Stimulated activated CD8-positive, alpha-beta memory T cell treated with anti-CD3 and anti-CD28 coated beads, Interleukin-12 subunit alpha, Interleukin-12 subunit beta, amount 100 ng/mL, for 1 hour (primary cell): ENCODE measurements at places on chromosomes 7 and 10.
A peak's percentile ranks its signal among the peaks of the same experiment; 100 is the strongest.

DNA sequence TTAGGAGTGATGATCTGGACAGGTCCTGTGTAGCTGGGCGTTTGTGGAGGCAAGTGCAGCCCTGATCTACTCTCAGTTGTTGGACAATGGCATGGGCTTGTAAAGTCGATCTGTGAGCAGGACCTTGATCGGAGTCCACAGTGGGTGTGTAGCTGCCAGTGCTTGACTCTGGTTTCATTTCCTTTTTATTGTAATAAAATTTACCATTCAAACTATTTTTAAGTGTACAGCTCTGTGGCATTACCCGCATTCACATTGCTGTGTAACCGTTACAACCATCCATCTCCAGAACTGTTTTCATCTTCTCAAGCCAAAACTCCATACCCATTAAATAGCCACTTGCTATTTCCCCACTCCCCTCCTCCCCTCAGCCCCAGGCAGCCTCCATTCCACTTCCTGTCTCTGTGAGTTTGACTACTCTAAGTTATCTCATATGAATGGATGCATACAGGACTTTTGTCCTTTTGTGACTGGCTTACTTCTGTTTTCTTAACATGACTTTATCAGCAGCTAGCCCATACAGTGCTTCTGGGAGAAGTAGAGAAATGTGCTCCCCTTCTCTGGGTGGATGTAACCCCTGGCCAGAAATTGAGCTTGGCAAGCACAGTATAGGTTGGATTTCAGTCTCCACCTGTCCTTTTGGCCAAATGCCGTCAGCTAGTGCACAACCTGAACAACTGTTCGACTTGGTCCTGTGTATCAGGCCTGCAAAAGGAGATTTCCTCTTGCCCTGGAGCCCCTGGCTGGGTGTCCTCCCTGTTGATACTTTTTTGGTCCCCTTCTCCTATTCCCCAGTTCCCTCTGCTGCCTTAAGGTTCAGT lies 180.0 kb downstream of the LRMDA start:
- no peak for DNase-seq

GRCh38 chr10:70561070-70561469 lies 41.5 kb downstream of the PRF1 start:
- no peak for DNase-seq

DNA sequence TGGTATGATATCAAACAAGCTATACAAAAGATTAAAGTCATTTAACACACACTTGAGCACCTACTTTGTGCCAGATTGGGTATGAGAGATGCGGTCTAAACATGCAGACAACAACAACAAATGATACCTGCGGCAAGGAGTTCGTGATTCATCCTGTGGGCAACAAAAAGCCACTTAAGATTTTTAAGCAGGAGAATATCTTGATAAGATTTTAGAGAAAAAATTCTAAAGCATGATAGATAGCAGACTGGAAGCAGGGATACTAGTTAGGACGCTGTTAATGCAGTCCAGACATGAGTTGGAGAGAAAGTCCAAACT lies 1.6 kb upstream of the KBTBD2 start:
- no peak for DNase-seq

- DNase-seq: no peak
These were observed 30.0 kb downstream of the PRLHR start for GRCh38 chr10:118565301-118566075.

- DNase-seq: no peak
These were observed 261.1 kb upstream of the CSTF2T start for GRCh38 chr10:51960494-51960895.

DNA sequence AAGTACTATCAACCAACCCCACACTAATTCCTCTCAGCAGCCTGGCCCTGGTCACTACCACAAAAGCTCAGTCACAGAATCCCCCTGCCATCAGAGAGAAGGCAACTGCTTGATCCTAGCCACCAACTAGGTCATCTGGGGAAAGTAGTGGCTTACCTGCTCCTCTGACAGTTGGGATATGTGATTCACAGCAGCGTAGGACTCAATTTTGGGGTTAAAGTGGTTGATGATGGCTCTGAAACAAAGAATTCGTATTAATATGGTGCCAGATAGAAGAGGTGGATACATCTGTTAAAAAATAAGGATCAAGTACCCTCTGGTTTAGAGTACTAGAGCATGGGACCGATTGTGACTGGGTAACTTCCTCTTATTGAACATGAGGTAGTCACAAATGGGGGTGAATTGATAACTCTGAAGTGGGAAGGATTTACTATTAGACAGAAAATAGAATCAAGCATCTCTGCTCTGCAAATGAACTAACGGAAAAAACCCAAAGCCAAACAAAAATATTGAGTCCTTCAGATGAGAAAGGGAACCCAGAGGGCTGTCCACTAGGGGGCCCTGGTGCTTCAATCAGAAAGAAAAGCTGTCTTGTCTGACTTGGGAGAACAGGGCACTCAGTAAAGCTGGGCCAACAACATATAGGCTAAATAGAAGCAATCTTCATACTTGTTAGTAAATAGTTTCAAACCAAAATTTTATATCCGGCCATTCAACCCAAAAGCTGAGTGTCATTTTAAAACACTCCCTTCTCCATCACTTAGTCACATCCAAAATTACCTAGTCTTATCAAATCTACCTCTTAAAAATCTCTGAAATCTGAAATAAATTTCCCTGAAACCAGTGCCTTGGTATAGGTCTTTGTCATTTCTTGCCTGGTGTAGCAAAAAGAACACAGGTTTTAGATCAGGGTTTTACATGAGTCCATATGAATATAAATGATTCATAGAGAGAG lies 45.9 kb upstream of the KCNIP2 start:
- peak; percentile 40 for DNase-seq

DNA sequence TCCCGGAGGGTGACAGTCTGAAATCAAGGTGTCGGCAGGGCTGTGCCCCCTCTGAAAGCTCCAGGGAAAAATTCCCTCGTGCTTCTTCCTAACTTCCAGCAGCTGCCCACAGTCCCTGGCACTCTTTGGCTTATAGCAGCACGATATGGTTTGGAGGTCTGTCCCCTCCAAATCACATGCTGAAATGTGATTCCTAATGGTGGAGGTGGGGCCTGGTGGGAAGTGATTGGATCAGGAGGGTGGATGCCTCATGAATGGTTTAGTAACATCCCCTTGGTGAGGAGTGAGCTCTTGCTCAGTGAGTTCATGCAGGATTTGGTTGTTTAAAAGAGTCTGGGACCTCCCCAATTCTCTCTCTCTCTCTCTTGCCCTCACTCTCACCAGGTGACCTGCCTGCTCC lies 51.1 kb downstream of the GPAM start:
- no peak for DNase-seq

DNA sequence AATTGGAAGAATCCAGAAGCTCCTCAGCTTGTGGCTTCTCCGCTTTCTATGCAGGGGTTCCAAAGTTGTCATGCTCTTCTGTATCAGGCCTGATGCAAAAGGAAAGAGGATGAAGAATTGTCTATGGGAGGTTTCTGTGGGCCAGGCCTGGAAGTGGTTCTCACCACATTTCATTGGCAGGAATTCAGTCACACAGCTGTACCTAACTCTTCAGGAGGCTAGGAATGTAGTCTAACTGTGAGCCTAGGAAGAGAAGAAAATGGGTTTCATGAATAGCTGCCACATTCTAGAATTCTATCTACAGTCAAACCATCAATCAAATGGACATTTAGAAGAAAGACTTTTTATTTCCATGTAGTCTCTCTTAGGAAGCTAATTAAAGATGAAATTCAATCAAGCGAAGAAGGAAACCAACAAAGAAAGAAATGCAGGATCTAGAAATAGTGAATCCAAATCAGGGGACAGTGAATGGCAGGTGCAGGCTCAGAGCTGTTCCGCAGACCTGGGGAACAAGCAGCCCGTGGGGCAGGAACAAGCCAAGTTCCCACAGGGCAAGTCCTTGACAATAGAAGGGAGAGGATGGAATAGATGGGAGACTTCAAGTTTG lies 25.4 kb upstream of the USP6NL start:
- no peak for DNase-seq

GRCh38 chr7:1667566-1668395 lies 2.3 kb upstream of the ELFN1 start:
- DNase-seq: no peak

DNA sequence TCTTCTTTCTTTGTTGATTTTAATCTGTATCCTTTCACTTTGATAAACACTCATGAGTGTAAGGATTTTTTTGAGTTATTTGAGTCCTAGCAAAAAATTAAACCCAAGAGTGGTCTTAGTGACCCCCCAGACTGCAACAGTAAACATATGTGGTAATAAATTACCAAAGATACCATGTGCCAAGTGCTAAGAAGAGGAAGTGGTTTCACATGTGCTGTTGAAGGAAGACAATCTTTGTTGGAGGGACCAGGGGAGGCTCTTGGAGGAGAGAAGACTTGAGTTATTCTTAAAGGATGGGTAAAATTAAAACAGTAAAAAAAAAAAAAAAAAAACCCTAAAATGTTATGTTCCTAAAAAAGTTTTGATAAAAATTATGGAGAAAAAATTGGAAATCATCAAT lies 150.2 kb downstream of the SEC23IP start:
- no peak for DNase-seq

GRCh38 chr7:9124320-9124719 lies 690.9 kb downstream of the NXPH1 start:
- no peak for DNase-seq

- no peak for DNase-seq
These were observed 2.5 kb upstream of the HSPA12A start for GRCh38 chr10:116744885-116745284.

DNA sequence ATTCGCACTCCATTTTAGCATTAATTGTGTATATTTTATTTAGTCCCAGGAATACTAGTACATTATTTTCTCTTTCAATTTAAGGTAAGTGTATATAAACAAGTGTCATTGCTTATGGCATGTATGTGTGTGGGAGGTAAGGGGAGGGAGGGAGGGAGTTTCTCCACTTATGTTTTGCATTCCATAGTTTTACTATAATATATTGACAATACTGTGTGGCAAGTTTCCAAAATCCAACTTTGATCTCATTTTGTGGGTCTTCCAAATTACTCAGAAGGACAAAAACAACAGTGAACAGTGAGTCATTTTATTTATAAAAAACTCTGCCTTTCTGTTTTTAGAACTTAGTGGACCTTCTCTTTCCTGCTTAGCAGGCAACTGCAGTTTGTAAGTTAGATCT lies 102.3 kb upstream of the SEMA3E start:
- no peak for DNase-seq

- no peak for DNase-seq
These were observed 7.0 kb downstream of the FAM53B start for GRCh38 chr10:124737221-124737620.

DNA sequence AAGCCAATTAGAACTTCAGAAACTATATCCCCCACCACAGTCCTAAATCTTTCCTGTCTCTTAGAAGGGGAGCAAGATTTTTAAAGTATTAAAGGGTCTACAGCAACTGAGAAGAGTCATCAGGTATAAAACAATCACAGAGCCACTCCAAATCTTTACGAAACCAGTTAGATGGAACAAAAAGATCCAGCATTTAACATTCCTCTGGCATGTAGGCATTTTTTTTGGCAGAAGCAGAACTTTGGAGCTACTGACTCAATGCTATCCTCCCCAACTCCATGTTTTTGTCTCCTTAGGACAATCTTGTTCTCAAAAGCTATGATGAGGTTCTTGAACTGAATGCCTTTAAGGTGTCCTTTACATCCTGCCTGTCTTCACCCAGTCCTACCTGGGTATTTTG lies 333.3 kb downstream of the PRPF18 start:
- DNase-seq: no peak

- DNase-seq: no peak
These were observed 175.8 kb downstream of the TCERG1L start for GRCh38 chr10:131135716-131136115.

DNA sequence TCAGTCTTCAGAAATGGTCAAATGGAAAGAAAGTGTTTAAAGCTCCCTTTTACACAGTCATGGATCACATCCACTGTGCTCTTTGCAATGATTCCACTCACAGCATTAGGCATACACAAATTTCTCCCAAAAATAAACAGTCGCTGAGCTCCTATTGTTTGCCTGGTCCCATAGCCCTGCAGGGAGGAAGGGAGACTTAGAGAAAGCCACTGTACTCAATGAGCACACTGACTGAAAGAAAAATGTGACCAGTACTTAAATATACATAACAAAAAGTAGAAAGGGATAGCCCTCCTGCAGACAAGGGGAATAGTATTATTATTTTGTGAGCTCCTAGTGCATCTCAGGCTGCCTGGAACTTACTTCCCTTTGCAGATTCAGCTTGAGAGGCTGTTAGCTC lies 853.2 kb downstream of the GRID1 start:
- no peak for DNase-seq

DNA sequence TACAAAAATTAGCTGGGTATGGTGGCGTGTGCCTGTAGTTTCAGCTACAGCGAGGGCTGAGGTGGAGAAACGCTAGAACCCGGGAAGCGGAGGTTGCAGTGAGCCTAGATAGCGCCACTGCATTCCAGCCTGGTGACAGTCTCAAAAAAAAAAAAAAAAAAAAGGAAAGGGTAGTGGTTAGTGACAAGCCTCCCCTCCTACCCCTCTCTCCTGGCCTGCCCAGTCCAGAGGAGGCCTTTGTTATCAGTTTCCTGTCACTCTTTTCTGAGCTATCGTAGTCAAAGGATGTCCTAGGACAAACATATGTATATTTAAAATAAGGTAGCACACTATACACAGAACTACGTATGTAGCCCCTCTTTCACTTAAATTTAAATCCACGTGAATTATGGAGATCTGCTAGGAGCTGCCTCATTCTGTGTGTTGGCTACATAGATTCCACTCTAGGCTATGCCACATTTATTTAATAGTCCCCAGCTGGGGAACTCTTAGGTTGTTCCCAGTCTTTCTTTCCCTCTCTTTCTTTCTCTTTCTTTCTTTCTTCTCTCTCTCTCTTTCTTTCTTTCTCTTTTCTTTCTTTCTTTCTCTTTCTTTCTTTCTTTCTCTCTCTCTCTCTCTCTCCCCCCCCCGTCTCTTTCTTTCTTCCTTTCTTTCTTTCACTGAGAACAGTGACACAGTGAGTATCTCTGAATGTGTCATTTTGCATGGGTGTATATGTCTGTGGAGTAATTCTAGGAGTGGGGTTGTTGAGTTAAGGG lies 3.9 kb downstream of the TSPAN15 start:
- DNase-seq: no peak

- DNase-seq: no peak
These were observed 30.6 kb downstream of the PODXL start for GRCh38 chr7:131525820-131526219.

- no peak for DNase-seq
These were observed 95.3 kb downstream of the SEM1 start for GRCh38 chr7:96614154-96614867.
